ENCODE measurements at places on chromosomes 6 and 20.
A peak's percentile ranks its signal among the peaks of the same experiment; 100 is the strongest.

- no peak for DNase-seq
Measured at GRCh38 chr20:61149636-61150035, 102.4 kb upstream of the CDH4 start.

GRCh38 chr6:8441452-8441851, 6.1 kb upstream of the SLC35B3 start:
- no peak for DNase-seq

GRCh38 chr6:21823371-21823770, 229.8 kb downstream of the SOX4 start:
- DNase-seq = no peak

- no peak for DNase-seq
Measured at GRCh38 chr6:10991115-10991514, 53.0 kb downstream of the ELOVL2 start.

DNA sequence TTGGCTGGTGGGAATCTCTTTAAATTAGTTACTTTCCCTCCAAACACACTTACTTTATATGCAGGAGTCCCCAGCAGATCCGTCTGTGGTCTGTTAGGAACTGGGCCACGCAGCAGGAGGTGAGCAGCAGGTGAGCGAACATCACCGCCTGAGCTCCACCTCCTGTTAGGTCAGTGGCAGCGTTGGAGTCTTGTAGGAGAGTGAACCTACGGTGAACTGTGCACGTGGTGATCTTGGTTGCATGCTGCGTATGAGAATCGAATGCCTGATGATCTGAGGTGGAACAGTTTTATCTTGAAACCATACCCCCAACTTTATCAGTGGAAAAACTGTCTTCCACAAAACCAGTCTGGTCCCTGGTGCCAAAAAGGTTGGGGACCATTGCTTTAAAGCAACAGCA, 5.0 kb downstream of the SERPINB6 start:
- no peak for DNase-seq

GRCh38 chr6:37007340-37008043, 2.0 kb downstream of the FGD2 start:
- DNase-seq = no peak

GRCh38 chr6:136990242-136990578, 54.6 kb downstream of the IL20RA start:
- no peak for DNase-seq

DNA sequence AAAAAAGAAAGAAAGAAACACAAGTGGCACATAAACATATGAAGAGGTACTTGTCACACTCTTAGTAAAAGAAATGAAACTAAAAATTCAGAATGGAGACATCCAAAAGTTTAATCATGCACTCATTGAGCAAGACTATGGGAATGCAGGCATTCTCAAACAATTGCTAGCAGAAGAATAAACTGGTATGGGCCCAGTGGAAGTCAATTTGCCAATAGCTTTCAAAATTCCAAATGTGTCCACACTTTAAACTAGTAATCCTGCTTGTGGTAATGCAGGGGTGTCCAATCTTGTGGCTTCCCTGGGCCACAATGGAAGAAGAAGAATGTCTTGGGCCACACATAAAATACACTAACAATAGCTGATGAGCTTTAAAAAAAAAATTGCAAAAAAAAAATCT, 97.4 kb downstream of the EPB41L2 start:
- DNase-seq = no peak

DNA sequence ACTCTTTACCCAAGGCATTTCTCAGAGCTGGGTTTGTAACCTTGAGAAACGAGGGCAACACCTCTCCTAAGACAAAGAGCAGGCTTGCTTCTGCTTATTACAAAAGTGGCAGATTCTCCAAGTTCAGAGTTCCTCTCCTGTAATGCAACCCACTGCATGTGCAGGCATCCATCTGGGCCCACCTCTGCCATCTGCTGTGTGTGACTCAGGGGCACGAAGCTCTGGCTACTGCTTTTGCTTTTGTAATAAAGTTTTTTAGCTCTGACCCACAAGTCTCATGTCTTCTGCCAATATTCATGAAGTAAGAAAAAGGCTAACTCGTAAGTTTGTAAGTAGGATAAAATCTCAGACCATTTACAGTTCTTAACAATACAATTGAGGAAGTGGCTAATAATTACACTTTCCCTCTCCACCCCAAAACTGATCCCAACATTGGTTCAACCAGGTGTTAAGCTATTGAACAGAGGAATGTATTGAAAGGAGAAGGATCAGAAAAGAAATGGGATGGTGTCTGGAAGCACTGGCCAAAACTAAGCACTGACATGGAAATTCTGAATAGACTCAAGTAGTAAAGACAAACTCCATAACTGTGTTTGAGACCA, 51.7 kb upstream of the SMLR1 start:
- DNase-seq = no peak

- no peak for DNase-seq
Measured at GRCh38 chr6:22880686-22881433, 311.5 kb downstream of the HDGFL1 start.

- no peak for DNase-seq
Measured at GRCh38 chr20:48957533-48957932, 36.0 kb downstream of the ARFGEF2 start.

- DNase-seq = no peak
Measured at GRCh38 chr20:21251278-21251677, 51.9 kb upstream of the XRN2 start.

- no peak for DNase-seq
Measured at GRCh38 chr20:35040646-35041045, 52.0 kb downstream of the TRPC4AP start.

GRCh38 chr6:13553646-13554045, 20.8 kb upstream of the SIRT5 start:
- DNase-seq = no peak

GRCh38 chr6:124963416-124963785, 1.2 kb downstream of the RNF217 start:
- no peak for DNase-seq

GRCh38 chr6:163387317-163387716, 27.2 kb upstream of the QKI start:
- DNase-seq = no peak

GRCh38 chr20:5657190-5657875, 92.9 kb upstream of the SHLD1 start:
- no peak for DNase-seq

GRCh38 chr20:13280609-13281324, 59.7 kb downstream of the ISM1 start:
- no peak for DNase-seq

GRCh38 chr20:22984606-22985005, 50.5 kb upstream of the SSTR4 start:
- no peak for DNase-seq

DNA sequence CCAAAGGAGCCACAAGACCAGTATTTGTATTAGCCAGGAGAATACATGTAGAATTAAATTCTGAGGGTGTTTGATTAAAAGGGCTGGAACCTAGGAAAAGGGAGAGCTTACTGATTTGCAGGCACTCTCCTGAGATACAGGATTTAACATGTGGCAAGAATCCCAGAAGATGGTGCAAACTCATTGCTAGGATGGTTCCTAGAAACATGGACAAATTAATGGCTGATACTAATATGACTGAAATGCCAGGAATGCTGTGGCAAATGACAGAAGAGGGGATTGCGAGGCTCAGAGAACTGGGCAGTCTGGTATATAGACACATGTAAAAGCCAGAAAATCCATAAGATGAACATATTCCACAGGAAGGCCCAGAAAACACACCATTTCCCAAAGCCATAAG, 118.1 kb downstream of the RWDD2A start:
- no peak for DNase-seq

GRCh38 chr6:109484122-109484521, 1.1 kb upstream of the ZBTB24 start:
- DNase-seq = no peak

GRCh38 chr6:104477569-104477968, 382.1 kb downstream of the HACE1 start:
- no peak for DNase-seq

- DNase-seq = no peak
Measured at GRCh38 chr20:59273739-59274357, 26.6 kb upstream of the EDN3 start.

DNA sequence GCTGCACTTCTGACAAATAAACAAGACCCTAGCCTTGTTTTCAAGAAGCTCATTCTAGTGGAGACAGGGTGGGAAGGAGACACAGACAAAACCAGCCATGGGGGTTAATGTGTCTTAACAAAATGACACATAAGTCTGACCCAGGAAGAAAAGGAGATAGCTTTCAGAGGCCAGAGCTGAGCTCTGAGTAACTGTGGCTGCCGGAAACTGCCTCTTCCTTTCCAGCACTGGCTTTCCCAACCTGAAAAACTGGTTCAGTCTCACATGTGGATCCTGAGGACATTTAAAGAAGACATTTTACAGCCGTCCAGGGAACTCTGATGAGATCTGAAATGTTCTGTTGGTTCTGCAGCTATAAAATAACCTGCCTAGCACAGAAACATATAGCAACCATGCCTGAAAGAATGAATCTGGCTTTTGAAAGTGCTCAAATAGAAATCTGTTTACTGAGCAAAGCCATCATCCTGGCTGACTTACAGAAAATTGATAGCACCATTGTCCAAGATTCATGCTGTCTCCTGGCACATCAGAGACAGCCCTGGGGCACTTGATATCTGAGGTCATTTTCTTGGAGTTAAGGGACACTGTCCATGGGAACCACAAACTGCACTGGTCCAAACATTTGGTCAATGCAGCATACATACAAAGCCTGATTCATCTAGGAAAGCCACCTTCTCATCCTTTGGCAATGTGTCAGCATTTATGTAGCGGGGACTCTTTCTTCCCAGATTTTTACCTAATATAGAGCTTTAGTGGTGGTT, 83.2 kb upstream of the PAX1 start:
- no peak for DNase-seq

DNA sequence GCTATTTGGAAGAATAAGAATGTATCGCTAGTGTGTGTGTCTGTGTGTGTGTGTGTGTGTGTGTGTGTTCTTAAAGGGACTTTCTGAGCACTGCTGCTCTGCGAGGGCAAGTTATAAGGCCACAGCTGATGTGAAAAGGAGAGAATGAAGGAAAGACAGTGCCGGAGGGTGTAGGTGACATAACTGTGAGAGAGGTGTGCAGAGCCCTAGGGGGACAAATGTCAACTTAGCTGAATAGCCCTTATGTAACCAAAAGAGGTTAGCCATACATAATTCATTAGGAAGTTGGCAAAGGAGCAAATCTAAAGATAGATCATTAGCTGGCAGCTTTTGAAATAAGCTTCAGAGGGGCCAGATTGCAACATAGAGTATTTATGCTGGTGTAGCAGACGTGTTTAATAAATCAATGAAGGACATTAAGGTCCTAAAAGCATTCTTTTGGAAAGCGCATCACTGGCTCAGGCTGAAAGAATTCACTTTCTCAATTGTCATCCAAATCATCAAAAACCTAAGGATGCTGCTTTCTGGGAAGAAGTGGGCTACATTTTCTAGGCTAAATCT, 81.0 kb downstream of the NDUFAF5 start:
- peak; percentile 46 for DNase-seq

DNA sequence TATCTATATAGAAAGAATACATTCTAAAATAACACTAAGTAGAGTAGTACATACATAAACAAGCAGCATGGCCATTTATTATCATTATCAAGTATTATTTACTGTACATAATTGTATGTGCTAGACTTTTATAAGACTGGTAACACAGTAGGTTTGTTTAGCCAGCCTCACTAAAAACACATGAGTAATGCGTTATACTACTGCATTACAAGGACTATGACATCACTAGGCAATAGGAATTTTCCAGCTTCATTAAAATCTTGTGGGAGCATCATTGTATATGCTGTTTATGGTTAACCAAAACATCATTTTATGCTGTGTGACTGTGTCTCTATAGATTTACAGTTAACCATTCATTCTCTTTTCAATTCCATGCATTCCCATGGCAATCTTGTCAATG, 131.7 kb upstream of the HDGFL1 start:
- no peak for DNase-seq

DNA sequence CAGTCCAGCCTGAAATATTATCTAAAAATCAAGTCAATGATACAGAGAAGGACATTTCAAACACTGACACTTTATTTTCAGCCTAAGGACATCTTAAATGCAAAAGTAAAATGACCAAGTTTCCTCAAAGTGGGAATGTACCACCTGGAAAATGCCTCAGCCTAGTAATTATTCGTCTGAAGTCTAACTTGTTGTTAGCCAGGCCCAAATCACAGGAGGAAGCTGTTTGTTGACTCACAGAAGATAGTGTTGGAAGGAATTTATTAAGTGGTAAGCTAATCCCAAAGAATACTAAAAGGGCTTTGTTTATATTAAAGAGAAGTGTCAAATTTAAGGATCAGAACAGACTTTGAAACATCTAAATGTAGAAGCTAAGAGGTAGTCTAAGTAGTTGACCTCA, 2.5 kb downstream of the PDE7B start:
- no peak for DNase-seq

DNA sequence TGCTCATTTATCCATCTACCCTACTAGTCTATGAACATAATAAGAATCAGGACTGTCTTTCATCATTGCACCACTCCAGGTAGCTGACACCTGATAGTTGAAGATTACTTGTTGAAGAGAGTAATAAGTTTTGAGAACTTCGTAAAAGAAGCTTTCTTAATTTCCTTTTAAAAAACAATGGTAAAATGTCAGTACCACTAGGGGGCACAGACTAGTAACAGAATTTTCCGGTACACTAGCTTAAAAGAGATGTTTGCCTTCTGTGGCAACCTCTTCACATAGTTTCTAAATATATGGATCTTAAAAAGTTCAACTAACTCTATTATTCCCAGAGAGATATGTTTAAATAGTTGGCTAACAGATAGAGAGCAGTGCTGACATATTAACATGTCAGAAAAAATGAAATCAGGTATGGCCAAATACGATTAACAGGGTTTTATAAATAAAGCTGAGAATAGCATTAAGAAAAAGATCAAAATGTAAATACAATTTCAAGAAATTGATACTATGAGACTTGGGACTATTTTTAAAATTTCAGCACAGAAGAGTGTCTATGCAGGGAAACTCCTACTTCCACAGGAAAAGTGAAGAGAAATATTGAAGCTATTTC, 5.4 kb upstream of the KCNQ5 start:
- peak; percentile 22 for DNase-seq

- DNase-seq = no peak
Measured at GRCh38 chr6:97123112-97123511, 159.9 kb downstream of the MMS22L start.

- no peak for DNase-seq
Measured at GRCh38 chr6:6717953-6718352, 129.4 kb downstream of the LY86 start.

DNA sequence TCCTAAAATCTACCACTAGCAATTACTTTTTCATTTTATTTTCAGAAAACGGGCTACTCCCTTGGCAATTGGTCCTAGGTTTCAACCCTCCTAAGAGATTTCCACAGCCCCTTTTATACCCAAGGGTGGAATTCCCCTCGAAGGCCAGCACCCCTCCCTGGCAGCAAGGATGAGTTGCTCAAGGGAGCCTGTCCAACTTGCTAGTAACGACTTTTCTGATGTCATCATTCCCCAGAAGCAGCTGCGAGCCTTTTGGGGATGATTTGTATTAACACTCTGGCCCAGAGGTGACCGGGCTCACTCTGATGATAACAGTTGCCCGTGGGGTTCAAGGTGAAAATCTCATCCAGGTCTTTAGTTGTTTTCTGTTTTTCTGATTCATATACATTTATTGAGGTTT, 30.7 kb upstream of the NAA20 start:
- DNase-seq = no peak

Data from NCI-H2081 (cell line).